ENCODE measurements at places on chromosomes 2 and 18.

DNA sequence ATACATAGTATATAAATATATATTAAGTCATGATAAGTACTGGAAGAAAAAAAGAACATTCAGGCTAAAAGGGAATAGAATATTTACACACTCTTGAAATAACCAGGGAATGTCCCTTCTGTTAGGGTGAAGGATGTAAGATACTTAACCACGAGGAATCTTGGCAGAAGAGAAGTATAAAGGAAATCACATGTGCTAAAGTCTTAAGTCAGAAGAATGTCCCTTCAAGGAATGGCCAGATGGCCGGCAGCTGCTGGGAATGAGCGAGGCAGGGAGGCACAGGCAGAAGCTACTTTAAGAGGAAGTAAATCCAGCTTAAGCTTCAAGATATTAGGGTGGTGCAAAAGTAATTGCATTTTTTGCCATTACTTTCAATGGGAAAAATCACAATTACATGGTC is 5.5 kb downstream of the CCDC102B start:
- DNase-seq = no peak

DNA sequence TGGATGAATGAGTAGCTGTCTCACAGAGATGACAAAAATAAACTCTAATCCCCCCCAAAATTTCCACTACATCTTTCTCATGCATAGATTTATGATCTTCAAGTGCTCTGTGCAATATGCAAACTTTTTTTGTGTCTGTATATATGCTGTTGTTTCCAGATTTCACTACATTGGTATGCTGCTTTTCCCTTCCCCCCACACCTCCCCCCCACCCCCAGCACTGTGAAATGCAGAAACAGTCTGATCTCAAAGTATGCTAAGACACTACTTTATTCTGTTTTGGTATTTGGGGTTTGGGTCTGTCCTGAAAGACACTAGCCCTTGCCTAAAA is 524 bp upstream of the KLHL14 start:
- no peak for DNase-seq

DNA sequence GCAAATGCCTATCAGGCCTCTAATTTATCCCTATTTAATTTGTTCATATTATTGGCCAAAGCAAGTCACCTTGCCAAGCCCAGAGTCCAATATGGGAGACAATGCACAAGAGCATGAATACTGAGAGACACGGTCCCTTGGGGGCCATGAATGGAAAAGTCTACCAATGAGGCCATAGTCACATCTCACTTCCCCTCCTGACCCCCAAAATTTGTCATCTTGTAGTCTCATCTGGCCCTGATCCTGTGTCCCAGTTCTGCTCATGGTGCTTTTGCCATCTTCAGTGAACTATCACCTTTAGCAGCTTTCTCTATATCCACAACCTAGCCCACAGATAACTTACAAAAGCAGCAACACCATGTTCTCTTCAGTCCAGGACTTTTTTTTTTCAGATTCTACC is 302.7 kb upstream of the MGAT5 start:
- DNase-seq = no peak

DNA sequence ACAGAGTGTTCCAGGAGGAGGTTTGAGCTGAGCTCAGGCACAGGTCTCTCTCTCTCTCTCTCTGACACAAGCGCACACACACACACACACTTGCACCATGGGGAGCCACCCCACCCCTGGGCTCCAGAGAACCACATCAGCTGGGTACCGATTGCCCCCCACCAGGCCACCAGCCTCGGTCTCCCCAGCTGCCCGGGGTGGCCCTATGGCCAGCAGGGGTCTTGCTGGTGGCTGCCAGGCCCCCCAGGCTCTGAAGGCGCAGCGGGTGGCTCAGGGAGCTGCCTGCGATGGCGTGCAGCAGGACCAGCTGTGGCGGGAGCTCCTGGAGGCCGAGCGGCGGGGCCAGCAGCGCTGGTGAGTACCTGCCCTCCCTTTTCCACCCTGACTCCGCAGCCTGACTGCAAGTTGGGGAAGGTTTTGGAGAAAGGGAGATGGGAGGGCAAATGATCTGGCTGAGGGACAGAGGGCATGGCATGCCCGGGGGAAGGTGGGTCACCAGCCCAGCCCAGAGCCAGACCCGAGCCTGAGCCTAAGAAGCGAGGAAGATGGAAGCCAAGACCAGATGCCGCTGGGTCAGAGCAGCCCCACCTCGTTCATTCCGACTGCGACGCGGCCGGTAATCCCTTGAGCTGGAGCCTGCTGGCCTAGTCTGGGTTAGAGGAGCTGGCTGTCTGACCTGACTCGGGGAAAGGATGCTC is 21.9 kb upstream of the SLC66A3 start:
- DNase-seq = no peak

DNA sequence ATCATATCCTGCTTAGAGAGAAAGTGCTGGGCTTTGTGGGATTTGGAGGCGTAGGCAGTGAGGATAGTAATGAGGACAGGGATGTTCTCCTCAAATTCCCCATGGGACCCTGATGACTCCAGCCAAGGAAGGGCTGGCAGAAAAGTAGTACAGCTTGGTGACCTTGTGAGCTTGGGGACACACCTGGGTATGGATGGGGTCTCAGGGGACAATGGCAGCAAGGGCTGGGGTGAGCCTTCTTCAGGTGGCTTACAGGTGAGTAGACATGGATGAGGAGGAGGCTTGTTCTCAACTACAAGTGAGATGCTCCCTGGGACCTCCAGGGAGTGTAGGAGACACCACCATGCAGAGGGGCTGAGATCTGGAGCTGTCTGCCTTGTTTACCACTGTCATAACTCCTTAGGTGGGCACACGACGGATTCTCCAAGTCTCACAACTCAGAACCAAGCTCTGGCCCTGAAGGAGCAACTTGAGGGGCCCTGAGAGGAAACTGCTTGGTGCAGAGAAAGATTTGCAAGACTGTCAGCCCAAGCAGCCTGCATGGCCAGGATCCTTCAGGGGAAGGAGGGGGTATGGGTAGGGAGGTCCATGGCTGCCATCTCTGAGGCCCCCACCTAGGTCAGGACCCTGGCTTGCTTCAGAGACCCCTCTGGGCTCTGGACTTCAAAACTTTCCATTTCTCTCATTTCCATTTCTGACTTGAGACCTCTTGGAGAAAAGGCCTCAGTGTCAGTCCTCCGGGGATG is 262.8 kb downstream of the DYSF start:
- no peak for DNase-seq

- DNase-seq = no peak
Measured at GRCh38 chr2:217940261-217941220, 62.3 kb downstream of the TNS1 start.

DNA sequence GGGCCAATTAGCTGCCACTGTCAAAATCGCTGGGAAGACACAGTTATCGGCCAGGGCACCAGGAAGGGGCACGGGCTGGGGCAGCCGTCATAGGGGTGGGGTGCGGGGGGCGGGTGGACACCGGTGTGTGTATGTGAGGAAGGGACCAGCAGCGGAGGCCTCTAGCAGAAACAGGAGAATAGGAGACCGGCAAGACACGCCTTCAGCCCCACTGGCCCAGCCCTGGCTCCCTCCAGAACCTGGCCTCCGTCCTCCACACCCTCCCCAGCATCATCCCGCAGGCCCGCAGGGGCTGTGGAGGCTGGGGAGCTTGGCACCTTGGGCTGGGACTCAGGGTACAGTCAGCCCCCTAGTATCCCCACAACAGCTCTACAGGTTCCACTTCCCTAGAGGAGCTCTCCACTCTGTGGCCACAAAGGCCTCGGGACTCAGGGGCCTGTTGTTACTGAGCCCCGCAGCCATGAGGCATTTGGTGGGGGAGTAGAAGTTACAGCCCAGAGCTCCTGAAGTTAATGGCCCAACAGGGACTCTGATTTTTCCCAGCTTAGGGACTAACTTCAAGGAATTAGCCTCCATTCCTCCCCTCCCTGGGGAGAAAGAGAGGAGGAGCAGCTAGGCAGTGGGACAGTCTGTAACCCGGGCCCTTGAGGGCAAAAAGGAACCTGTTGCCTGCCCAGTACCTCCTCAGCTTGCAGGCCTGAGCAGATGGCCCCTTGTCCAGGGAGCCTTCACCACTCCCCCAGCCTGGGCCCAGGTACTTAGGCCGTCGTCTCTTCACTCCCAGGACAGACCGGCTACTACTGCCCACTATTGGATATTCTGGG is 19.9 kb downstream of the SH2D6 start:
- DNase-seq = no peak

- no peak for DNase-seq
Measured at GRCh38 chr2:35864141-35864540, 491.4 kb upstream of the CRIM1 start.

DNA sequence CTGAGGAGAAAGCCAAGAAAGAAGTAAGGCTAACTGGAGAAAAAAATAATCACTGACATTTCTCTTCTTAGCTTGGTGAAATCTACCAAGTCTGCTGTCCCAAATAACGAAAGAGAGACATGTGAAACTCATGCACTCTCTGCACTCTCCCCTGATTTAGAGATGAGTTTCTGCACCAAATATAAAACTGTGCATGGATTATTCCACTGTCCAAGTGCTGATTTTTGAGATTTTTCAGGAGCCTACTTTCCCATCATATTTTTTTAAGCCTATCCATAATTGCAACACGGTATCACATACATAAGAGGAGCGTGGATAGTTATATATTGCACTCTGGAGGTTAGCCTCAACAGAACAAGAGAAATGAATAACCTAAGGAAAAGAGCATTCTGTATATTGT is 10.0 kb upstream of the RIT2 start:
- no peak for DNase-seq

GRCh38 chr2:80329491-80329890 is 24.9 kb upstream of the LRRTM1 start:
- no peak for DNase-seq

- DNase-seq = no peak
Measured at GRCh38 chr18:55018602-55019001, 59.3 kb upstream of the CCDC68 start.

GRCh38 chr18:27673861-27674260 is 488.8 kb upstream of the CHST9 start:
- DNase-seq = no peak

DNA sequence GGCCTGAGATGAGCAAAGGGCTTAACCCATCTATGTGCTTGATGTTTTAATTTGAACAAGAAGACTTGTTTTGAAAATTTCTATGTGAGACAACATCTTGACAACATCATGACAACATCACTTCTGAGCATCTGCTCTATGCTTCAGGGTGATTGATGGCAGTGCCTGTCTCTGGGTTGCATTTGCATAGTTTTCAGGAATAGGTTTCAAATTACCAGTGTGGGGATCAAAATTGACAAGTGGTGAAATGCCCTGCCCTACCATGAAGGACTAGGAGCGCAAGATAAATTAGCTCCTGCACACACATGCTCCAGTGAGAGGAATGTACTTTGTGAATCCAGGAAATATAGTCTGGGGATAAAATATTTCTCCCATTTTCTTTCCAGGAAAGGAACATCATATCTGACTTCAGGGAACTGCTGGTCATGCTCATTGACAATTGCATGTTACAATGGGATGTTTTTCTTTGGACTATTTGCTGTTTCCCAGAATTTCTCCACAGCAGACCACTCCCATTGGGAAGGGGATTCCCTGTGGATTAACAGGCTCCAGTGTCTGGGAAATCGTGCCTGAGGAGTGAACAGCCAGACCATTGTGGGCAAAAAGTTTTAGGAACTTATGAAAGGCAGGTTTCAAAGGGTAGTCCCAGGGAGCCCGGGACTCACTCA is 45.3 kb upstream of the IL1R2 start:
- DNase-seq = no peak

DNA sequence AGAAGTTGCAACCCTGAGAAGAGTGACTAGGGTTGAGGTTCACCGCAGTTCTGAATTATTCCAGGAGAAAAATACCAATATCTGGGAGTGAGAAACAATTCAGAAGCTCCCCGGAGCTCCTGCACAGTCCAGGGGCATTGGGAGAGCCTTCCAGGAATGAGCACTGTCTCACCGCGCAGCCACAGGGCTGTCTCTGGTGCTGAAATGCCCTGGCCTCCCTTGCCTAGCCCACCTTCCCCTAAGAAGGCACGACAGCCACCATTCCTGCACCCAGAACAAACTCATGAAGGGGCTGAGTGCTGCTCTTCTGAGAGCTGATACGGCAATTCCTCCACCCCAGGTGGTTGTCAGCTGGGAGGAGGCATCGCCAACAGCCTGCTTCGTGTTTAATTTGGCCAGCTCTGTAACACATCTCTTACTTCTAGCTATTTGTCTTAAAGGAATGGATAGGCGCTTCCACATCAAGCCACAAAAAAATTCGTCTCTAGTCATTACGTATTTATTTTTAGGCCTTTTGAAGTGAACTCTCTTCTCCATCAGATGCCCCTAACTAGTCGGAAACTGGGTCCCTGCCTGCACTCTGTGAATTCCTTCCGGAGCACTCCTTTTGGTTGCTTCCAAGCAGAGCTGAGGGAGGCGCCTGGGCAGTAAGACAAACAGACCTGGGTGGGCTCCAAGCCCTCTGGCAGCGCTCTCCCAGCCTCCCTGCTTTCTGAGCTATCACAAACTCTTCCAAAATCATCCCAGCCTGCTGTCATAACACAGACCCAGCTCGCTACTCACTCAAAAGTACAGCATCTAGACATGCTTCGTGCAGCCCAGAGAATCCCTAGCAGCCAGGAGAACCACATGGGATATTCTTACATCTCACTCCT is 120.5 kb upstream of the CCDC68 start:
- no peak for DNase-seq

DNA sequence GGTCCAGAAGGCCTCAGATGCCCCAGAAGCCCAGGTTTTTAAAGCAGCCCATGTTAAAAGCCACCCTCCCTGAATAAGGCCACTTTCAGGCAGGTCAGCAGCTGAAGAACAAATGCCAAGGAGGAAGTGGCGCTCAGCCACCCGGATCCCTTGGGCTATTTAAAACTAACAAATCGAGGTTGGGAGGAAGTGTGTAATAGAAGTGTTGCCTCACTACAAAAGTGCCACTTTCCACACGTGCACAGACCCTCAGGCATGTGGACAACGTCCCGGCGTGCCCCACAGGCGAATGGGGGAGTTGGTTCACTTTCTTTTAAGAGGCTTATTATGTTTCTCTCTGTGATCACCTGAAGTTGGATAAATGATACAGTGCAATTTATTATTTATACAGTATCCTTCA is 173.8 kb upstream of the SALL3 start:
- DNase-seq = no peak

DNA sequence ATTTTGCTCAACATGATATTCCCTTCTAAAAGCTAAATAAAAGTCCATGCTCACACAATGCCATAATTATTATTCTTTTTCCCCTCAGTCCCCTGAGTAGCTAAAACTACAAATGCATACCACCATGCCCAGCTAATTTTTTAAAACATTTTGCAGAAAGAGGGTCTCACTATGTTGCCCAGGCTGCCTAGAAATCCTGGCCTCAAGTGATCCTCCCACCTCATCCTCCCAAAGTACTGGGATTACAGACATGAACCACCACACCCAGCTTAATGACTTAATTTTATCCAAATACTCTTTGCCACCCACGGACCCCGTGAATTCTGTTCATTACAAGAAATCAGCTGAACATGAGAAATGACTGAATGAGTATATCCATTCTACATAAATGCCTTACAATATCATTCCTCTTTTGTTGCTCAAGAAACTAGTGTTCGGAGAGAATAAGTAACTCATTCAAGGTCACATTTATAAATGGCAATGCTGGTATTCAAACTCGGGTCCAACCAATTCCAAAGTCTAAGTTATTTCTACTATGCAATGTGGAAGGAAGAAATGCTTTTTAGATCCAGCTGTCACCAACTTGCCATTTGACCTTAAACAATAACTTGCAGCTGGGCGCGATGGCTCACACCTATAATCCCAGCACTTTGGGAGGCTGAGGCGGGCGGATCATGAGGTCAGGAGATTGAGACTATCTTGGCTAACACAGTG is 59.8 kb downstream of the NOL10 start:
- DNase-seq = no peak

- DNase-seq = no peak
Measured at GRCh38 chr18:39380866-39381265, 1815.3 kb upstream of the CELF4 start.
